ENCODE measurements at places on chromosomes 6 and 20.
A peak's percentile ranks its signal among the peaks of the same experiment; 100 is the strongest.

GRCh38 chr6:70735513-70735912 is 67.8 kb downstream of the SMAP1 start:
- DNase-seq: no peak

- DNase-seq: no peak
Observed at GRCh38 chr6:142844065-142844755, 100.8 kb downstream of the HIVEP2 start.

DNA sequence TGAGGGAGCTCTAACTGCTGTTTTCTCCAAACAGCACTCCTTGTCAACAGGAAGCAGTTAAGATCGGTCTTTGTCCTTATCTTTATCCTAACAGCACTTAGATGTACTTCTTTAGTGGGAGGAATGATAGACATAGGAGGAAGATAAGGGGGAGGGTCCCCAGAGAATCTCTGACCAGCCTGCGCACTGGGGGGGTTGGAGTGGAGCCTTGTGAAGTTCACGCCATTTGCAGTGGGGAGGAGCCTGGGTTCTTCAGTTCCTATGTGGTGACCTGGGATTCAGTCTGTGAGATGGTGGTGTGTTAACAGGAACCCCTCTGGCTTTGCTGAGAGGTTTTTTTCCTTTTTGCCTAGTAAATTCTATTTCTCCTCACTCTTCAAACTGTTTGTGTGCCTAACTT is 18.1 kb upstream of the ASCC3 start:
- DNase-seq: no peak

DNA sequence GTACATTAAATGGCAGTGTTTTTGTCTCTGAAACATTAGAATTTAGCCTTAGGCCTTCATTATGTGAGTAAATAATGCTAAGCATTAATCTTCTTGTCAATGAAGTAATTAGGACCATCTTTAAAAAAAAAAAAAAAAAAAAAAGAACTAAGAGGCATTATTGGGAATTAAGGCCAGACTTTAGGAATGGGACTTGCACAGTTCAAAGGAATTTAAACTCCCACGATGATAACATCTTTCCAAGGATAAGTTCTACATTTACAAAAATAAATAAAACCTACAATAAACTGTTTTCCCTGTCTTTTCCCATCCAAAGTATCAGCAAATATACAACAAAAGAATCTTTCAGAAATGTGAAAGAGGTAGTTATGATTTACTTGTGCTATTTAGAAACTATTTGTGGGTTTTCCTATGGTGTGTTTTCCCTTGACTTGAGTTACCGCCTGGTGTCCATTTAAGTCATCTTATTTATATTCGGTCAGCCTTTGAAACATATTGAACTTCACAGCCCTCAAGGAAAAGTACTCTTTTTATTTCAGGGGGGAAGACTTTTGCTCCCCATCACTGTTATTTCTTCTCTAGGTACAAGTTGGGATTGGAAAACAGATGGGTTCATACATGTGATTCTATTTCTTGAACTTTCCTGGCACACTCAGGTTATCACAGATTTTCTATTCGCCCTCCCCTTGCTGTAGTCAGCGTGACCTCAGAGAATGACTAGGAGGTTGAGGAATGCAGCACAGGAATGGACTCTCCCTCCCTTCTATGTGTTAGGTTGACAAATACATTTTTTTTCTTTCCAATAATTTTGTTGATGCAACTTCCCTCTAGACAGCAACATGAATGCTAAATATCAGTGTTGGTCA is 13.6 kb downstream of the STMND1 start:
- no peak for DNase-seq

- DNase-seq: peak; percentile 87
Observed at GRCh38 chr6:144063744-144064401, 31.5 kb downstream of the SF3B5 start.

DNA sequence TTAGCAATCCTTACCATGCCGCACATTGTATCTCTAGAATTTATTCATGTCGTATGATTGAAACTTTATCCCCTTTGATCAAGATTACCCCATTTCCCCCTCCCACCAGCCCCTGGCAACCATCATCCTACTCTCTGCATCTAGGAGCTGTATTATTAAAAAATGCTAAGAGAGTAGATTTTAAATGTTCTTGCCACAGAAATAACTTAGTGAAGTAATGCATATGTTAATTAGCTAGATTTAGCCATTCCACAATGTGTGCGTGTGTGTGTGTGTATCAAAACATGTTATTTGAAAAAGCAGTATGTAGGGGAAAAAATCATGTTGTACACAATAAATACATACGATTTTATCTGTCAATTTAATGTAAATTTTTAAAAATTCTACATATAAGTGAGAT is 11.9 kb upstream of the SPINT3 start:
- no peak for DNase-seq

GRCh38 chr6:46677314-46677654 is 10.4 kb upstream of the TDRD6 start:
- DNase-seq: no peak

DNA sequence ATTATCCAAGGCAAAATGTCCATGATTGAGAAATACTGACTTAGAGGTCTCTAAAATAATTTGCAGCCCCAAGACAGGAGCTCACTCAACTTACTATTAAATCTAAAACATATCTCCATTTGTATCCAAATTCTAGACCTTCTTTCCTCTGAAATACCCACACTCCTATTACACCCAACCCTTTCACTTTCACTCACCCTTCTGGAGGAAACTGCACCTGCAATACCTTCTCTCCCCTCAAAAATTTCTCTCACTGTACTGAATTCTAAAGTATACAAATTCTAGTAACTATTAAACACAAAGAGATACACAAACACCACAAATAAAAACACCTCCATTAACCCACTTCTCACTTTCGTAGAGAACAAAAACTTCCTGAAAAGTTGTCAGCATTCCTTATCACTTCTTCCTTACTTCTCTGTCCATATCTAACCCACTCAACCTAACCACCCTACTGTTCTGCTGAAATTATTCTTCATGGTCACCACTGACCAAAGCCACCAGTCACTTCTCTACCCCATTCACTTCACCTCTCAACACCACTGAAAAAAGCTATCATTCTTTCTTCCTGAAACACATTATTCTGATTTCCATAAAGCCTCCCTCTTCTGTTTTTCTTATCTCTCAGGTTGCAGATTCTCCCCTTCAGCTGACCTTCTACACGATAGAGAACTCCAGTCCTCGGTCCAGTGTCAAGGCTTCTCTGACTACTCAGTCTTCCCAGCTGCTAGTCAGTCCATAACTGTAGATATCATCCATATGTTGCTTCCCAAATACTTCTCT is 12.0 kb downstream of the LMBRD1 start:
- DNase-seq: no peak

DNA sequence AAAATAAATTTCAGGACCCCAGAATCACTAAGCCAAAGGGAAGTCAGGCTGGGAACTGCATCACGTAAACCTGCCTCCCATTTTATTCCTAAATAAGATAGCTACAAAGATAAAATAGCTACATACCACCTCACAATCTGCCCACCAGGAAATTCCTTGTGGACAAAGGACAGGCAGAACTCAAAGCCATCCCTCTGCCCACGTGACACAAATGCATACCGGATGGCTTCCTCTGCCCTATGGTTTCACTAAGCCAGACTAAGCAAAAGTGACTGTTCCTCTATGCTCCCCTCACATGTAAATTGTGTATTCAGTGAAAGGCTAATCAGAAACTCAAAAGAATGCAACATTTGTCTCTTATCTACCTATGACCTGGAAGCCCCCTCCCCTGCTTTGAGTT is 15.0 kb downstream of the MBOAT1 start:
- no peak for DNase-seq

GRCh38 chr6:13485923-13486562 is 1.4 kb downstream of the GFOD1 start:
- DNase-seq: peak; percentile 29

DNA sequence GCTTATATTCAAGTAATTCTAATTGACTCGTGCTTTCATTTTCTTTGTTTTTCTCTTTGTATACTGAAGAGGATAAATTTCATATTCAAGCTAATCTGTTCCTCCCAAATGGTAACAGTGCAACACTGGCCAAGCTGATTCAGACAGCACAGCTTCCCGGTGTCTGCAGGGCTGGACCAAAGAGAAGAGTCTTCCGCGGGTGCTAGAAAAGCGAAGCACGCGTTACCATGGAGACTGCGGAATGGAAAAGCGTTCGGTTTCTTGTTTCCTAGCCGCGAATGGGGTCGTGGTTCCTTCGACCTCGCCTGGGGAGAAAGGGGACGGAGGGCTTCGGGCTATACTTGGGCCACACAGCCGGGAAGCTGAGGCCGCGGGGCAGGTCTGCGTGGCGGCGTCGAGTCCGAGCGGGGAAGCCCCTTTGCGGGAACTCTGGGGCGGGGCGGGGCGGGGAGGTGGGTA is 6.2 kb upstream of the ZNF311 start:
- no peak for DNase-seq

- DNase-seq: no peak
Observed at GRCh38 chr6:1390133-1390945, 963 bp downstream of the FOXF2 start.

DNA sequence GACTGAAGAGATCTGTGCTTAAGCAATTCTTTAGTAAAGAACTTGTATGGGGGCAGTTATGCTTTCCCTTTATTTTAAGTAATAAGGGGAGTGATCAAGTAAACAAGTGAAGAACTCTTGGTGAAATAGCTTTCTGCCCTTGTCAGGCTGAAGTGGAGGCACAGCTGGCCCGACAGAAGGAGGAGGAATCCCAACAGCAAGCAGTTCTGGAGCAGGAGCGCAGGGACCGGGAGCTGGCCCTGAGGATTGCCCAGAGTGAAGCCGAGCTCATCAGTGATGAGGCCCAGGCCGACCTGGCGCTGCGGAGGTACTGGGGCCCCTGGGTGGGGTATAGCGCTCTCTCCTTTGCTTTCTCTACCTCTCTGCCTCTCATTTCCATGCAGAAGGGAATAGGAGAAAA is 143.3 kb downstream of the MYO6 start:
- DNase-seq: no peak

GRCh38 chr6:84605298-84605697 is 159.1 kb downstream of the TBX18 start:
- no peak for DNase-seq

DNA sequence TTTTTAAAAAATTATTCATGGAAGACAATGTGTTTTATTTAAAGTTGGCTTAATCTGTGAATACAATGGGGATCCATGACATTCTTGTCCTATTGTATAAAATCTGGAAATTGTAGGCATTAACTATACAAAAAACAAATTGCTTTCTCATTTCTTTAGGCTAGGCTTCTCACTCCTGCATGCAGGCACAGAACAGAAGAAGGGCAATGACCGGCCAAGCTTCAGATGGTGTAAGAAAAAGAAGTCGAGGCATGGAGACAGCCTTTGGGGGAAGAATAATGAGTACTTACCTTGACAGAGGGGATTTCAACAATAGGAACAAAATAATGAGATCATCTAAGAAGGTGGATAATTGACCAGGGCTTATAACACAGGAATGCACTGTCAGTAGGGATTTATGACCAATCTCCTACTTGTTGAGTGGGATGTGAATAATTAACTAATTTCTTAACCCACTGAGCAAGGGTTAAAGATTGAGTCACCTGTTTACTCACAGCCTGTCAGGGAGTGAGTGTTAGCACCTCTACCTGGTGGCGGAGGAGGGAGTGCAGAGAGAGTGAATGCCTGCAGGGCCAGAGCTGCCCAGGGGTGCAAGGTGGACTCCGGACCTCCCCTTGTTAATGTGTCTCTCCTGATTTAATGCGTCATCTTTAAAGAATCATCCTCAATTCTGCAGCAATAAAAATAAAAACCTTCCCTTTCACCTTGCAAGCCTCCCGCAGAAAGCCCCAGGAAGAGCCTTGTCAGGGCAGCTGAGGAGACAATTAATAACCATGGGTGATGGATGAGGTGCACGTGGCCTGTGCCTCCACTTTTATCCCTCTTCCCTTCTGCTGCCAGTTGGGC is 3.9 kb downstream of the SLC22A2 start:
- no peak for DNase-seq

- no peak for DNase-seq
Observed at GRCh38 chr6:89874438-89874837, 19.8 kb upstream of the GJA10 start.

GRCh38 chr6:4309540-4309939 is 174.2 kb upstream of the ECI2 start:
- no peak for DNase-seq

GRCh38 chr6:149934249-149935156 is 7.3 kb upstream of the ULBP2 start:
- DNase-seq: peak; percentile 29

- DNase-seq: no peak
Observed at GRCh38 chr6:18207949-18208348, 52.7 kb downstream of the KDM1B start.

Measured in NK-92 treated with Interleukin-12 subunit alpha and Interleukin-12 subunit beta, amount 100 ng/mL, for 24 hours (cell line).